ENCODE measurements at places on chromosomes 1 and 21.

GRCh38 chr1:164780863-164781262 is 221.9 kb downstream of the PBX1 start:
- DNase-seq = no peak

DNA sequence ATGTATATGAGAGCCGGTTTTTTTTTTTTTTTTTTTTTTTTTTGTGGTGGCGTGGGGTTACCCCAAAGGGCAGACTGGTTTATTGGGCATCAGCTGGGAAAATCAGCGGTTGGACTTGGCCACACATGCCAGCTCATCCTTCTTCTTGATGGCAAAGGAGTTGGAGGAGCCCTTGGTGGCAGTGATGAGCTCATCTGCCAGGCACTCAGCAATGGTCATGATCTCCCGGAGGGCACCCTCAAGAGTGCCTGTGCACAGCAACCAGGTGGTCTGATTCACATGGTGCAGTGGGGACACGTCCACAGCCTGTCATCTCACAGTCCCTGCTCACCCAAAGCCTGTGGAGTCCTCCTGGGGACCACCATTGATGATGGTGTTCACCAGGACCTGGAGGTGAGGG is 62.0 kb downstream of the MRPS6 start:
- DNase-seq = no peak

DNA sequence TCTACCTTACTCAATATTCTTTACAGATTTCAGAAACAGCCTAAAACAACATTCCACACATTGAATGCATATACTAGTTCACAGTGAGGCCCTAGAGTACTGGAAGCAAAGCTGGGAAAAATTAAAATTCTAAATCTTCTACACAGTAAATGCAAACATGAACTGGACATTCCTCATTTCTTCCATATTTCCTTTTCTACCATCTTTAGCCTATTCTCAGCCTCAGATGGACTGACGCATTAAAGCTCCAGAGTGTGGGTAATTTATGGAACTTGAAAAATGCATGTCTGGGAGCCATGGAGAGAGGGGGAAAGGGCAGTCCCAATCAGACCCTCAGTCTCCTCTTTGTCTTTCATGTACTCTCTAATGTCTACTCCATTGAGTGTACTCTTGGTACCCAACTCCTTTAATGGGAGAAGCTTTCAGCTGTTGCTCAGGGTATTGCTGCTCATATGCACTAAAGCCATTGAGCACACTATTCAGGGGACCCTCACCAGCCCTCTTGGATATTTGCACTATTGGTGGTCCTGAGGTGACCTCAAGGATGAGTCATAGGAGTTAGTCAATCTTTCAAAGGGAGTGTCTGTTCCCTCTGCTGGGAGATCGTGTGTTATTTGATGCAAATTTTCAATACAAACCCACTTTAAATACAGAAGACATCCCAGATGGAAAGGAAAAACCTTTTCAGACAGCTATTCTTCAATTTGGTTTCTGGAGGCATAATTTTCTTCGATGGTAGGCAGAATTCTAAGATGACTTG is 83.3 kb upstream of the KCNJ15 start:
- DNase-seq = no peak

DNA sequence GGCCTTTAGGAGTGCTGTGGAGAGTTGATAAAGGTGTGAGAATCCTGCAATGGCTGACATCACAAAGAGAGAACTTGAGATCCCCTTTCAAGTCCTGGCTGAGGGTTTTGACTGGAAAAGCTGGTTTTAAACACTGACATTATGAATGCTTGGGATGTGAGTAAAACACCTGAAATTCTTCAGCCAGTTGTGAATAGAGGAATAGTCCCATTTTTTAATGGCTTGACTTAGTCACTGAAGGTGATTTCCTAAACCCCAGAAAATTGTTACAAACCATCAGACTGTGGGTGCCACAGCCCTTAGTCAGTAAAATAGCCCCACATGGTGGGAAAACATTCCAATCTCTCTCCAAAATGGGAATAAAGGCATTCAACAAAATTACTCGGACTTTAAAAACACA is 107.7 kb upstream of the LMO4 start:
- no peak for DNase-seq

DNA sequence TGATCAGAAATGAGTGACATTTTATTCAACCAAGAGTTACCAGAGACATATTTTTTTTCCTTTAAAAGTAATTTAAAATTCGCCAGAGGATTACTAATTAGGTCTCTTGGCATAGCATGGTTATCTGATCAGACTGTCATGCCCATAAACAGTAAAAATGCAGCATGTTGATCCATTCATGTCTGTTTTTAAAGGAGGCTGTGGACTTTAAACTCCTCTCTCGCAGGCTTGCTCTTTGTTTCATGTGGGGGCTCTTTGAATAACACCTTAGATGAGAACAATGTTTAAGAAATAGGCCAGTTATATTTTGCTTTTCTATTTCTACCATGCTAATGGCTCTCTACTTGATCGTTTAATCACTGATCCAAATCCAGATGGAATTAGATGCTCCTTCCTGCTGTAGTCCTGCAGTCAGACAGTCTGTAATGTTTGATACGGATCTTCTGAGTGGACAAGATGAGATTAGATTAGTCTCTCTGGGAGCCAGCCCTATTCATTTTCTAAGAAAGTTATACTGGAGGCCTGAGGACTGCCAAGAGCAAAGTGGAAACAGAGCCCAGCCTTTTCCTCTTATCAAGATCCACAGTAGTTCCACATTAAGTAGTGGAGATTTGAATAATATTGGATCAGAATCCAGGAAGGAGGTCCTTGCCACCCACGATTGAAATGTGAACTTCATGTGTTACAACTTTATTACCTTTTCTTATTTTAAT is 197.4 kb downstream of the HS2ST1 start:
- no peak for DNase-seq

GRCh38 chr1:241770115-241770514 is 77.9 kb upstream of the EXO1 start:
- no peak for DNase-seq

DNA sequence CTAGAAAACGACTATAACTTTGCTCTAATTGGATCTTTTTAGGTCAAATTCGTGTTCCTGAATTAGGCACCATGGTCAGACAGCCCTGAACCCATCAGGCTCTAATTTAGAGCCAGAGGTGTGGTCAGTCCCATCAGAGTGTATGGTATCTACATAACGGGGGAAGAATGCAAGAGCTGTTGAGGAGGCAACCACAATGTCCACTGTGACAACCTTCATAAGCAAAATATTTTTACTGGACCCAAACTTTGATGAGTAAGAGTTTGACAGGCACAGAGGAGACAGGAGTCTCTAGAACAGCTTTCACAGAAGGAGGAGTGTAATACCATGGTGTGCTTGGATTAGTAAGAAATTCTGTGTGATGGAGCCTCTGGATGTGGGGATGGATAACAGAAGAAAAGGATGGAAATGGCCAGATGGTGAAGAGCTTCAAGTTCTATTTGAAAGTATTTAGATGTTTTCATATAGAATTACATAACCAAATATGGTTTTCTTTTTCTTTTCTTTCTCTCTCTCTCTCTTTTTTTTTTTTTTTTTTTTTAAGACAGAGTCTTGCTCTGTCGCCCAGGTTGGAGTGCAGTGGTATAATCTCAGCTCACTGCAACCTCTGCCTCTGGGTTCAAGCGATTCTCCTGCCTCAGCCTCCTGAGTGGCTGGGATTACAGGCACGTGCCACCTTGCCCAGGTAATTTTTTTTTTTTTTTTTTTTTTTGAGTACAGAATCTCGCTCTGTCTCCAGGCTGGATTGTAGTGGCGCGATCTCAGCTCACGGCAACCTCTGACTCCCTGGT is 24.9 kb downstream of the UBE2U start:
- DNase-seq = no peak

DNA sequence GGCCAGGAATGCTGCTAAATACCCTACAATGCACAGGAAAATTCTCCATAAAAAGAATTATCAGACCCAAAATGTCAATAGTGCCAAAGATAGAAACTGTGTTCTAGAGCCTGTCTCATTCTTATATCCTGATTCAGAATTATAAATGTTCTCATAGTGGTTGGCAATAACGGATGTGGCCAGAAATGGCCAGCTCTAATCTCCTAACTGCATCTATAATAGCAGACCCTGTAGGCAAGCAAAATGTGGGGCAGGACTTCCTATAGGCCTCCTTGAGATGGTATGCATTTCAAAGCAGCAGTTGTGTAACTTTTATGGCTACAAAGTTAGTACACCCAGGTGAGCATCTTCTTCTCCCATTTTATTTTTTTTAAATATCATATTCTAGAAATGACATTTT is 95.9 kb upstream of the SGIP1 start:
- no peak for DNase-seq

DNA sequence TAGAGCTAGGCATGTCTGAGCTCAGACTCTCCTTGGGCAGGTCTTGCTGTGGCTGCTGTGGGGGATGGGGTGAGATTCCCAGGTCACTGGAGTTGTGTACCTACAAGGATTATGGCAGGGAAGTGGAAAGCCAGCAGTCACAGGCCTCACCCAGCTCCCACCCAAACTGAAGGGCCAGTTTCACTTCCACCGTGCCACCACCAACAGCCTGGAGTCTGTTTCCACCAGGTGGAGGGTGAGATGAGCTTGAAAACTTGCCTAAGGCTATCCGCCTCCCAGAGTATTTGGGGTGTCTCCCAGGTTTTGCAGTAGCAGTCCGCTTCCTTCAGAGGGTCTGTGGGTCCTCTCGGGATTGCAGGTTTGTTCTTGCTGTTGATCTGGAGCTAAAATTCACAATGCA is 327.7 kb downstream of the PTPRC start:
- no peak for DNase-seq

DNA sequence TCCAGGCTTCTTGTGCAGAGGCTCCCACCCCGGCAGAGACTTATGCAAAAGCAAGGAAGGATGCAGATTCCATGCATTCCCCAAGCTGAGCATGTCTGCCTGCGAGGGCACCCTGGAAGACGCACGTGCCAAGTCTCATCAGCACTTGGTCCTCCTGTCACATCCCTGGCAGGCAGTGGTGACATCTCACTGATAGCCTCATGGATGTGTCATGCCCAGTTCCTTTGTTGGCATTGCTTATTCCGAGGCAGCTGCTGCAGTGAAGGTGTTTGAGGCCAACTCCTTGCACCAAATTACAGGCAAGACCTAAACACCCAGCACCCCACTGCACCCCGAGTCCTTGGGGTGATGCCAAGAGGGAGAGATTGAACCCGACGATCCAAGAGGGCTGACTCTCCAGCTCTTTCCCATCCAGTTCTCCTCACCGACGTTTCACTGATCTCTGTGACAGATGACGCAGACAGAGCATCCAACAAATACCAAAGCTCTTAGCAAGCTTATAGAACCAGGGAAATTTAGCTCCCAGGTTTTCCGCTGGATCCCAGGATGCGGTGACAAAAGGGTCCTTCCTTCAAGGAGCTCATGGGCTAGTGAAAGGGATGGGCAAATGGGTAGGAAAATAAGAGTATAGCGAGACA is 611.1 kb downstream of the AJAP1 start:
- DNase-seq = no peak

- DNase-seq = no peak
Measured at GRCh38 chr1:232578651-232579195, 51.2 kb downstream of the SIPA1L2 start.

- no peak for DNase-seq
Measured at GRCh38 chr1:215064327-215064726, 18.2 kb upstream of the KCNK2 start.

- peak; percentile 59 for DNase-seq
Measured at GRCh38 chr1:202189001-202189790, 4.4 kb upstream of the LGR6 start.

- peak; percentile 50 for DNase-seq
Measured at GRCh38 chr1:92858564-92859399, 26.9 kb downstream of the RPL5 start.

GRCh38 chr1:30596470-30596869 is 126.9 kb downstream of the MATN1 start:
- no peak for DNase-seq

DNA sequence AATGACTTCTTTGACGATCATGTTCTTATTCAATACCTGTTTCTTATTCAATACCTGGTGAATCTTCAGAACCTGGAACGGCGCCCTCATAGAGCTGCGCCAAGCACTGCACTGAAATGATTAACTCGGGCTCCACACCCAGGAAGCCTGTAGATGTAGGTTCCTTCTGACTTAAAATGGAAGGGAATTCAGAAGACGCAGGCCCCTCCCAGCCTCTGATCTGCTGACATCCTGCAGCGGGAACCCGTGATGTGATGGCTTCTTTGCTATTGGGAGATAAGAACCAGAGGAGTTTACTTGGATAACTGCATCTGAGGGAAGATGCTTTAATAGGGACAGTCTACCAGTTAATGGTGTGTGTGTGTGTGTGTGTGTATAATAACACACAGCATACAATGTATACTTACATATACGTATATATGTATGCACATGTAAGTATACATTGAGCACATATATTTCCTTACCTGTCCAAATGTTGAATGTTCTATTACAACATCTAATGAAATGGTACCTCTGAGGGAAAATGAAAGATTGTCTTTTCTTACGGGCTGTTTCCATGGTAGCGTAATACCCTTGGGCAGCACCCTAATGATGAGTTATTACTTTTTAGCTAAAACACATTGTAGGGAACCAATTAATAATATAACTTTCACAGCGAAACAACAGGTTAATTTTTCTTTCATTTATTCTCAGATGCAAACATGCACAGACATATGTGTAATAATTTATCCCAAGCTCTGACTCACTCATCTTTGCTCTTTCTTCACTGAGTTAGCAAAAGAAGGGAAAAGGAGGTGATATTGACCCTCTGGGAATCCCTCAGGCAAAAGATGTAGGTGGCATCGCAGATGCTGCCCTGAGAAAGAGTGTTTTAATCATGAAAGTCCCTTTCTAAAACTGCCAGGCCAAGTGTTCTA is 379.8 kb downstream of the SIPA1L2 start:
- DNase-seq = no peak

DNA sequence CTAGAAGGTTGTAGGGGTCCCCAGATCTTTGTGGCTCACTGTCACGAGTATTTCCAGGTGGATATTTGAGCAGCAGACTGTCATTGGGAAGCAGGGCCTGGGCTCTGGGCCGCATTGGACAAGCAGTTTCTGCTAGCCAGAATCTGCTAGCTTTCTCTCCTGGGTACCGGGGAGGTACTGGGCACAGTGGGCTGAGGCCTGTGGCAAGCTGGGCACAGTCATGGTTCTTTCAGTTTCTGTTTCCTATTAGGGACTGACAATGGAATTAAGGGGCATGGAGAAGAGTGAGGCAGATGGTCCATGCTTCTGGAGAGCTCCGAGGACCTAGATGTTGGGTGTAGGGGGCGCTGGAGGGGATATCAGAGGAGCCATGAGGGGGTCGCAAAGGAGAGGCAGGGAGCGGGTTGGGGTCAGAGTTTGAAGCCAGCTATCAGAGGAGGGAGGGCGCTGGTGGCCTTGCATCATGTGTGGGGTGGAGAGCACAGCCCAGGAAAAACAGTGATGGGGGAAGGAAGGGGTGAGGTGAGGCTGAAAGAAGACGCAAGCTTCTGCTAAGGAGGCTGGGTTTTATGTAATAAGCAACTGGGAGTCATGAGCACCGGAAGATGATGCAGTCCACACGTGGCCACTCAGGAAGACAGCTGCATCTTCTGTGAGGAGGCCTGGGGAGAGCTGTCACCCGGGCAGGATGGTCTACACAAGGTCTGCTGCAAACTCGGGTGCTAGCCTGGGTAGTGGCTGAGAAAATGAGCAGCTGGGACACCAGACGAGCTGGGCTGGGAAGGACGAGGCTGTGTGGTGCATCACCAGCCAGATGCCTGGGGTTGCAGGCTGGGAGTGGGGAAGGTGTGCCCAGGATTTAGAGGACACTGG is 72.7 kb downstream of the IER5 start:
- DNase-seq = no peak
